ENCODE measurements at places on chromosomes 13 and 19.
A peak's percentile ranks its signal among the peaks of the same experiment; 100 is the strongest.

DNA sequence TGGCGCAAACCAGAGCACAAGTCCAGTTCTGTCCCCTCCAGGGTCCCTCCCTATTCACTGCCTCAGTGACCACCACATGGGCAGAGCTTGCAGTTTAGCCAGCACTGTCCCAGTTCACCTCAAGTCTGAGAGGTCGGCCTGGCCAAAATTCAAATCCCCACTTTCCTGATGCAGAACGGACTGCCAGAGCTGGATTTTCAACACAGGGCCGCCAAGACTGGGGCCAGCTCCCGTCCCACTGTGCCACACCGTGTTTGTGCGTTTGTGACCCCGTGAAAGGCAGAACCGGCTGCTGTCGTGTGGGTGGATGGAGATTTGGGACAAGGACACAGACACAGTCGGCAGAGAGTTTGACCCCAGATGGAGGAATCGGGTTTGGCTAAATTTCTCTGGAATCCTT is 176.7 kb downstream of the URI1 start:
- no peak for DNase-seq

GRCh38 chr19:28224441-28224840 is 988.5 kb downstream of the UQCRFS1 start:
- DNase-seq, result no peak

DNA sequence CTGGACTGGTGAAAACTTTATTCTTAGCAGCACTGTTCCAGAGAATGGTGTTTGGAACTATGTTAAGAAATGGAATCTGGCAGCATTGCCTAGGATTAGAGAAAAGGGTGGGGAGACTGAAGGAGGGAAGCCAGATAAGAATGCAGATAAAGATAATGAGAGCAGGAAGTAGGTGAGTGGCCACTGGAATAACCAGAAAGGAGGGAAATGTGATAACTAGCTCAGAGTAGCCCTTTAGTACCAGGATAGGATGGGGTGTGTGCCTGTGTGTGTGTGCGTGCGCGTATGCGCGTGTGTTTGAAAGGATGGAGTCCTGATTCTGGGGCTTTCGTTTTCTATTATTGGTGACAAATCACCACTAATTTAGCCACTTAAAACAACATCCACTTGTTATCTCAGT is 33.4 kb upstream of the FRY start:
- no peak for DNase-seq

DNA sequence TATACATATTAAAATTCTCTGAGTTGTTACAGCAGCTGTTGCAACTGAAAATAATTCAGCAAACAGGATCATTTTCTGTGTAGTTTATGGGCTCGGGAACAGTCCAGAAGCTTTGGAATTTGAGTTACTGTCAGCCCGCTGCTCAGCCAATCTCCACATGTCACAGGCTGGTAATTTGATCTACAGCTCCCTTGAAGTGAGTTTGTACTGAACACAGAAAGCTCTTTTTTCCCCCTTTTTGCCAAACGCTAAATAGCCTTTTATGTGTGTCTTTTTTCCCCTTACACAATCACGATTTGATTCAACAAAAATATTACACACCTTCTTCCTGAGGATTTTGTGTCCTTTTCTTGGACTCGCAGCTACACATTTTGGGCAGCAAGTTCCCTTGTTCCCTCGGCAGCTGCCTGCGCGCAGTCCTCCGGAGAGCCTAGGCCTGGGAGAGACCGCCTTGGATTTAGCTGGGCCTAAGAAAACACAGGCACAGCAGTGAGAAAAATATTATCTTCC is 371.4 kb downstream of the KCNRG start:
- peak; percentile 49 for DNase-seq

DNA sequence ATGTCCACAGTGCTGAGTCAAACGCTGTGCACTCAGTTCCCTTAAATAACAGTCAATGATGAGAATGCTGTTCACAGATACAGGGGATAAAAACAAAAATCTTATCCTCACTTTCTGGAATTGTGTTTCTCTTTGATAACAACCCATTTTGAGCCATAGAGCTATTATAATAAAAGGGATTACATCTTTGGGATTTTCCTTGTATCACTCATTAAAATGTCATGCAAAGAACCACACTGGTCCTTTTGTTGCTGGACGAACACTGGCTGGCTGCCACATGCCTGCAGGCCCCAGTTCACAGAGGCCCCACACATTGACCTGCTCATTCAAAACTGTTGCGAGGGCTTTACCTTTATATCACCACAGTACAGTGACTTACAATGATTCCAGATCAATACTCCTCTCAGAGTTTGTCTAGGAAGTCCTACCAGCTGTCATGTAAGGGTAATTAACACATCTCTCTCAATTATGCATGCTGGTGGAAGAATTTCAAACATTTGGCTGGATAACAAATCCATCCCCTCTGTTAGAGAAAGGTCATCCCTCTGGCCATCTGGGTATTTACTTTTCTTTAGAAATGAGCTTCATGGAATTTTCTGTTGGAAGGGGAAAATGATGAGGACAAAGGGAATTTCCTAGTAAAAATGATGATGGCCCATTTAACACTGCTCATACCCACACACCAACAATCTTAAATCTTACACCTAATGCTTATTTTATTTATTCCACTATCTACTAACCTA is 85.9 kb downstream of the MBNL2 start:
- peak; percentile 66 for DNase-seq

- peak; percentile 11 for DNase-seq
These were observed 57.4 kb downstream of the ZNF728 start for GRCh38 chr19:22945560-22945959.

- no peak for DNase-seq
These were observed 391.0 kb downstream of the FGF9 start for GRCh38 chr13:22061806-22062391.

- DNase-seq, result no peak
These were observed 33.1 kb upstream of the SERP2 start for GRCh38 chr13:44340508-44340907.

- DNase-seq, result no peak
These were observed 4.9 kb downstream of the ZNF266 start for GRCh38 chr19:9430444-9430843.

GRCh38 chr19:11242864-11243797 is 3.7 kb downstream of the ANGPTL8 start:
- DNase-seq, result peak; percentile 85

DNA sequence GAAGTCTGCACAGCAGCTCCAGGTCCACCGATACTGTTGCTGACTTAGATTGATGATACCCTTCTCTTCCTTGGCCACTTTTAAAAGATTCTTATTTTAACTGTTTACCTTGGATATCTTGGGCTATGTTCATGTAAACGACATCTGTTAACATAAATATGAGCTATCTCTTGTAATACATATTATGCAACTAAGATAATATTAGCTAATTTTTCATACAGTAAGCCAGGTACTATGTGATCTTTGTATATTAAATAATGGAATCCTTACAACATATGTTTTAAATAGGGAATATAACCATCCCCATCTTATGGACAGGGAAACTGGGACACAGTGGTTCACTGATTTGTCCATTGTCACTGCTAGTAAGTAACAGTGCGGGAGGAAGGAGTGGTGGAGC is 37.9 kb downstream of the TNFRSF19 start:
- no peak for DNase-seq

DNA sequence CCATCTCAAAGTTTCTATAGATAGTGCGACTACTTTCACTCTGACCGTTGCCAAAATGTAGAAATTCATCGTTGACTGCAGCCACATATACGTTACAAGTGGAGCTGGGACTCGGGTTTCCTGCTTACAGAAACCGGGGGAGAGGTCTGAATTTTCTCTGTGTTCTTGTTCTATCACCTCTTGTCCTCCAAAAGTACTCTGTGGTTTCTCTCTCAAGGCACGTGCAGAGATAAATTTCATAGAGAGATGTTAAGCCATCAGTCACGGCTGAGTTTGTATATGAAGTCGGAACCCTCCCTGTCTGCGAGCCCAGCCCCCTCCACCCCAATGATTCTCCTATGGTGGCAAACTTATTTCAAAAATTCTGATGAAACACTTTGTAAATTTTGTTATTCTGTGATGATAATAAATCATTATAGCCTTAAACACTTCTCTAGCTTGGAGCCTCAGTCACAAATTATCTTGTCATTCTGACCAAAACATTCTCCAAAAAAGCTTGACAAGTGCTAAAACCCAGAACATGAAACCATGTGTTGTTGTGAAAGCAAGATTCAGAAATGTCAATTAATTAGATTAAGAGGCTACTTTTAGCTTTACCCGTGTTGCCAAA is 87.5 kb downstream of the TSHZ3 start:
- DNase-seq, result peak; percentile 87

- no peak for DNase-seq
These were observed 11.0 kb downstream of the PNMA8B start for GRCh38 chr19:46484656-46485055.

DNA sequence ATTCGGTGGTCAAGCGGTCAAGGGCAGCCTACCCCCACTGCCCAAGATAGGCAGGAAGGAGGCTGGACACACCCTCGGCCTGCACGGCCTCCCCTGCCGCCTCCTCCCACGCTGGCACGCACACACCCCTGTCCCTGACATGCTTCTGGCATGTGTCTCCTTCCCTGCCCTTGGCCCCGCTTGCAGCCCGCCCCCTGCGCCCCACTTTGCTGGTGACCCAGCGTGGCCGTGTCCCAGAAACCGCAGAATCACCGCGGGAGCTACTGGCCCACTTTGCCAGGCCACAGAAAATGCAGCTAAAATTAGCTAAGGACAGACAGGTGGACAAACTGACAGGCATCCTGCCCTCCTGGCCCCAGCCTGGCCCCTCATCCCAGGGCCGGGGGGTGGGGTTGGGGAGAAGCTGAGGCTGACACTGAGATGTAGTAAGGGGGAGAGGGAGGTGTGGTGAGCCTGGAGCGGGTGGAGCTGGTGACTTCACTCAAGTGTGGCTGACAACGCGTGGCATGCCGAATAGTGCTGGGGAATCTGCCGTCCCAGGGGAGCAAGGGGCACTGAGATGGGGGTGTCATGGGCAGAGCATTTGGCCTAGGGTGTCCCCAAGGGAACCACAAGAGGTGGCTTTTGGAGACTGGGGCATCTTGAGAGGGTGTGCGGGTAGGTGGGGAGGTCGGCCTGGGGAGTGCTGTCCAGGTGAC is 2.4 kb downstream of the SHANK1 start:
- no peak for DNase-seq

DNA sequence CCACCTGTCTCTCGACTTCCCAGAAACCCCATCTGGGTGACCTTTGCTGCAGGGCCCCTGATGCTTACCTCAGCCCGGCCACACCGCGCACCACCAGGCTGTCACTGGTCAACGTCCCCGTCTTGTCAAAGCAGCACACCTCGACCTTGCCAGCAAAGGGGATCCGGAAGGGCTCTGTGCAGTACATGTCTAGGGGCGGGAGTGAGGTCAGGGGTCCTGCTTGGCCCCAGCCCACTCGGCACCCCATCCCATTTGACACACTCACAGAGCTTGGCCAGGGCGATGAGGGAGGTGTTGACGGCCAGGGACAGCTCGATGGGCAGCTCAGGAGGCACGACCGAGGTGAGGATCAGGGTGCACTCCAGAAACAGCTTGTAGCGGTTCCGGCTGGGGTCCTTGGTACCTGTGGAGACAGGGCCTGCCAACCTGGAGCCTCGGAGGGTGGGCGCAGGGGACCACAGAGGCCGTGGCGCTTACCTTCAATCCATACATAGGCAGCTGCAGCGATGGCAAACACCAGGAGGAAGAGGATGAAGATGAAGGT is 8.4 kb downstream of the ATP13A1 start:
- no peak for DNase-seq

- DNase-seq, result peak; percentile 83
These were observed 32.7 kb upstream of the ZNF254 start for GRCh38 chr19:24054044-24054935.

DNA sequence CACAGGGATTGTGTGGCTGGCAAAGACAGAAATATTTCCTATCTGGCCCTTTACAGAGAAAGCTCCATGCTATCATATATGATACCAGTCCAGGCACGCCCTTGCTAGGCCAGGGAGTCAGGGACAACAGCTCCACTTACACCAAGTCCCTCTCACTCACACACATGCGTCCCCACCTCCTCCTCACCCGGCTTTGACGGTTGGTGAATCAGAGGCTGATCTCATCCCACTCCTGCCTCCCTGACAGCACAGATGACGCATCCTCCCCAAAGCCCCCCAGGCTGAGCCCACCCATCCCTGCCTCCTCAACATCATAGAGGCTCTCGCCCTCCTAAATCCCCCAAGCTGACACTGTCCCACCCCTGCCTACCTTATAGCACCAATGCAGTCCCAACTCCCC is 62.7 kb downstream of the F2RL3 start:
- DNase-seq, result no peak

DNA sequence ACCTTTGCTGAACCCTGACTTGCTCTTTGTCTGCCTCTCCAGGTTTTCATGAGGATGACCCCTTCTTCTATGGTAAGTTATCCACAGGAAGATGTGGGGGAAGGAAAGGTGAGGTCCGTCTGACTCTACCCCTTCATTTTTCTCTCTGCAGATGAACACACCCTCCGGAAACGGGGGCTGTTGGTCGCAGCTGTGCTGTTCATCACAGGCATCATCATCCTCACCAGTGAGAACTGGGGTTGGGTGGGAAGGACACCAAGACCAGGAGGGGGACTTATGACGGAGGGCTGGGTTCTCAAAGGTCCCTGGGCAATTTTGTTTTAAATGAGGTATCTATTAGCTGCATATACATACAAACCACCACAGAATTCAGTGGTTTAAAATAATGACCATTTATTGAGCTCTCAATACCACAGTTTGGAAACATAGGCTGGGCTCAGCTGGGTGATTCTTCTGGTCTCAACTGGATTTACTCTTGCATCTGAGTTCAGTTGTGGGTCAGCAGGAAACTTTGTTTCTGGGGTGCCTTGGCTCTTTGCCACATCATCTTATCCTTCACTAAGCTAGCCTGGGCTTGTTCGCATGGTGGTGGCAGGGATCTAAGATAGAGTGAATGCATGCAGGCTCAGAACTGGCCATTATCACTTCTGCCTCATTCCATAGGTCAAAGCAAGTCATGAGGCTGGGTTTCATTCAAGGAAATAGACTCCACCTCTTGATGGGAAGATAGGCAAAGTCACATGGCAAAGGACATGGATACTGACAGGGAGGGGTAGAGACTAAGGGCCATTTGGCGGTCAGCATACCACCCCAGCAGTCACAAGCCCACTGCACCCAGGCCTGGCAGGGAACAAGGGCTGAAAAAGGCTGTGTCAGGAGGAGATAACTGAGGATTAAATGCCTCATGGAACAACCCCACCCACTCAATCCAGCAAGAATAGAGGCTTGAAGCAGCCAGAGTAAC is 11.8 kb downstream of the FXYD5 start:
- DNase-seq, result no peak

GRCh38 chr13:90889906-90890834 is 457.3 kb upstream of the MIR17HG start:
- no peak for DNase-seq

DNA sequence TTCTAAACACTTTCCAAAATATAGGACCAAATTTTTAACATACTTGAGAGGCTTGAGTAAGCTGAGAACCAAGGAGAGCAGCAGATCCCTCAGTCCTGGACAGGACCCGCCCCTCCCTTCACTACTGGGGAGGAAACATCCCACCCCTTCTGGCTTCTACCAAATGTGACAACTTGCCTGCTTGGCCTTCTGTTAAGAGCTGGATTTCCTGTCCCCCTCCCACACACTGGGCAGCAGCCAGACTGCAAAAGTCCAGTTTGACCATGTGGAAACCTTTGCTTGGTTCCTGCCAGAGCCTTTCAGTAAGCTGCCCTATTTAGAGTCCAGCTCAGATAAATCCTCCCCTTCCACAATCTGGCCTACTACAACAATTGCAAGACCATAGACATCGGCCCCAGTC is 84.3 kb downstream of the FGF14 start:
- peak; percentile 19 for DNase-seq

Data from mesenchymal stem cell (in vitro differentiated cells and primary cell).